Articular chondrocyte of knee joint (primary cell): ENCODE measurements at places on chromosomes 3 and 15. TPM values are rescaled to one million over a fixed set of nuclear protein-coding genes. Genes with fewer than 3 reads are reported as not detected.

Gene CYP1A1
- total RNA-seq: 0.32 TPM in 1 of 2 replicates, not detected in the other

Gene MRPL46
- 12.0 and 14.1 TPM in 2 replicates for total RNA-seq

Gene NEK11
- 11.6 and 14.3 TPM in 2 replicates for total RNA-seq

Gene DCBLD2
- 62.9 and 95.7 TPM in 2 replicates for total RNA-seq

Gene SLC9C1
- total RNA-seq: under 0.01 TPM in 1 of 2 replicates, not detected in the other

Gene LRRC34
- 6.1 and 11.1 TPM in 2 replicates for total RNA-seq

Gene COL6A5
- total RNA-seq: not detected in 2 replicates

Gene LYSMD2
- total RNA-seq: 4.8 and 5.4 TPM in 2 replicates

Gene C3orf22
- total RNA-seq: not detected in 2 replicates

Gene BBS4
- total RNA-seq: 36.3 and 39.9 TPM in 2 replicates

Gene DPPA2
- not detected in 2 replicates for total RNA-seq

Gene NEK10
- 29.4 and 50.3 TPM in 2 replicates for total RNA-seq

Gene CDHR4
- 0.13 TPM in 1 of 2 replicates, not detected in the other for total RNA-seq

Gene TRH
- 0.11 and 0.13 TPM in 2 replicates for total RNA-seq

Gene SNX22
- 0.13 and 0.32 TPM in 2 replicates for total RNA-seq

Gene IRAK2
- 3.7 and 7.9 TPM in 2 replicates for total RNA-seq

Gene TPRG1
- total RNA-seq: 3.7 and 4.3 TPM in 2 replicates

Gene CD47
- 133 and 178 TPM in 2 replicates for total RNA-seq

Gene ADAMTS17
- 3.7 and 5.0 TPM in 2 replicates for total RNA-seq

Gene SCAMP5
- 0.97 and 6.3 TPM in 2 replicates for total RNA-seq

Gene SMAD6
- 86.9 and 91.2 TPM in 2 replicates for total RNA-seq

Gene MB21D2
- 5.2 and 6.5 TPM in 2 replicates for total RNA-seq

Gene UBA3
- total RNA-seq: 83.3 and 90.4 TPM in 2 replicates

Gene GP5
- under 0.01 and 0.13 TPM in 2 replicates for total RNA-seq

Gene FAM3D
- total RNA-seq: not detected in 2 replicates

Gene MYO5C
- total RNA-seq: 0.52 and 1.2 TPM in 2 replicates

Gene SLC12A8
- total RNA-seq: 1.6 and 2.3 TPM in 2 replicates

Gene ZMYND10
- total RNA-seq: 2.0 and 4.2 TPM in 2 replicates

Gene FURIN
- 28.3 and 40.0 TPM in 2 replicates for total RNA-seq

Gene AGTR1
- total RNA-seq: 0.43 and 1.0 TPM in 2 replicates

Gene RCCD1
- total RNA-seq: 9.8 and 11.1 TPM in 2 replicates

Gene MNS1
- total RNA-seq: 2.4 and 2.7 TPM in 2 replicates

Gene PIF1
- 4.8 and 9.9 TPM in 2 replicates for total RNA-seq

Gene ACOX2
- 3.2 and 14.2 TPM in 2 replicates for total RNA-seq

Gene TRAK1
- 57.1 and 75.2 TPM in 2 replicates for total RNA-seq

Gene BMF
- total RNA-seq: 3.2 and 3.5 TPM in 2 replicates

Gene ISLR2
- total RNA-seq: not detected in 2 replicates

Gene MKRN3
- total RNA-seq: not detected in 2 replicates

Gene WDR93
- total RNA-seq: 0.26 and 0.32 TPM in 2 replicates

Gene FANCD2OS
- total RNA-seq: not detected in 2 replicates

Gene MAGI1
- 21.3 and 27.0 TPM in 2 replicates for total RNA-seq

Gene BOC
- 29.1 and 31.9 TPM in 2 replicates for total RNA-seq
